Activated naive CD8-positive, alpha-beta T cell treated with anti-CD3 and anti-CD28 coated beads, Interleukin-2, amount 10 ng/mL, durations not matched to agents 7 days and 5 days (primary cell): ENCODE measurements at places on chromosomes 4 and X. TPM values are rescaled to one million over a fixed set of nuclear protein-coding genes. Genes with fewer than 3 reads are reported as not detected.

- no peak for DNase-seq
Measured at GRCh38 chr4:3340700-3341083, 47.9 kb downstream of the RGS12 start.

- no peak for DNase-seq
Measured at GRCh38 chr4:38911257-38911656, 43.7 kb downstream of the FAM114A1 start.

DNA sequence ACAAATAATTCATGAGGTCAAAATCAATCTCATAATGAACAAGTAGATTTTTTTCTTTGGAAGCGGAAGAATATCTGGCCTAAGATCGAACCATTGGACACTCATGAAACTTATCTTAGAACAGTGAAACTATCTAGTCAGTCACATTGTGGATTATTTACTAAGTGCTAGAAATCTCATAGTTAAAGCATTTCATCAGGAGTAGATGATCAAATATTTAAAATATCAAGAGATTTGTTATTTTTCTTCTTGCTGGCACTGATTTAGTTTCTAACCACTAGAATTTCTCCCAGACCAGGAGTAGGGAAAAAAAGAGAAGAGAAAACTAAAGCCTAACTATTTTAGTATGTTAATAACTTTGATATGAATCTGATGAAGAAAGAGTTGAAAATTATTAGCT lies 105.5 kb downstream of the SHROOM3 start:
- no peak for DNase-seq

GRCh38 chr4:183186813-183187212 lies 87.8 kb downstream of the WWC2 start:
- DNase-seq = no peak

GRCh38 chr4:183718876-183719275 lies 59.8 kb downstream of the TRAPPC11 start:
- DNase-seq = no peak

The ABHD18 gene
- total RNA-seq = 23.3 TPM

DNA sequence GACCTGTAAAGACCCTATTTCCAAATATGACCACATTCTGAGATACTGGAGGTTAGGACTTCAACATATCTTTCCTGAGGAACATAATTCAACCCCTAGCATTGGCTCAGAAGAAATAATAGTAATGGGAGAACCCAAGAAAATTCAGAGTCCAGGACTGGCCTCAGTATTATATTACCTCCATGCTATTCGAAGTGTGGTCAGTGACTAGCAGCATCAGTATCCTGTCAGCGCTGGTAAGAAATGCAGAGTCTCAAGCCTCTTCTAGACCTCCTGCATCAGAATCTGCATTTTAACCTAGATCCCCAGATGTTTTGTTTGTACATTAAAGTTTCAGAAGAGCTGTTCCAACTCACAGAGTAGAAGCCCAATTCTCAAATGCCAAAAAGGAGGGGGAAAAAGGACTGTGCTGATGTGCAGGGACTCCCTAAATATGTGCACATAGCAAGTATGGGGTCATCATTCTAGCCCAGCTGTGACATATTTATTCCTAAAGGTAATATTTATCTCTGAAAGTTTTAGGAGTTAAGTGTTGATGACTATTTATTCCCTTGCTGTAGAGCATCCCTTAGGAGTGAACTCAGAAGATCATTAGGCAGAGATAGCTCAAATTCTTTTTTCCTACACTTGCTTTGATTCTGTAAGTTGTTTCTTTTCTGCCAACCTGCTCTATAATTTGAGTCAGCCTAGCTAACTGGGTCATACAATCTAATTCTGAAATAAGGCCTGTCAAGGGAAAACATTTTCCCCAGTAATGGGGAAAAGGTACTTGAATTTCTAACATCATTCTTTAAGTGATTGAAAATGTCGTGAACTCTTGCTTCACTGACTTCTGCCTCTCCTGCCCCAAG lies 361.9 kb downstream of the ARHGAP24 start:
- no peak for DNase-seq

GRCh38 chr4:7625071-7625470 lies 190.3 kb upstream of the PSAPL1 start:
- no peak for DNase-seq

DNA sequence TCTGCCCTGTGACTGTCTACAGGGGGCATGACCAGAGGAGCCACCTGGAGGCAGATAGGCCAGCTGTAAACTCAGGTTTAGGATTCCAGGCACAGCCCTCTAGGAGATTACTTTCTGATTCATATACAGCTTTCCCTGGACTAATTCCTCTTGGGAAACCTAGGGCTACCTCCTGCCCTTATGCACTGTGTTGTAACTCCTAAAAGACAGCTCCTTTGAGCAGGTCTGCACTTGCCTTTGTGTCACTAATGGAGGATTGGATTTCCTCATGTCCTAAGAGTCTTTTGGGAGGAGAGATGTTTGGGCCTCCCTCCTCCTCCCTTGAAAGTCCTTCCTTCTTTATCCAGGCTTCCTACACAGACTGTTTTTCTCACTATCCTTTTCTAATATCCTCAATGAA lies 202.0 kb downstream of the PCDH19 start:
- DNase-seq = no peak

DNA sequence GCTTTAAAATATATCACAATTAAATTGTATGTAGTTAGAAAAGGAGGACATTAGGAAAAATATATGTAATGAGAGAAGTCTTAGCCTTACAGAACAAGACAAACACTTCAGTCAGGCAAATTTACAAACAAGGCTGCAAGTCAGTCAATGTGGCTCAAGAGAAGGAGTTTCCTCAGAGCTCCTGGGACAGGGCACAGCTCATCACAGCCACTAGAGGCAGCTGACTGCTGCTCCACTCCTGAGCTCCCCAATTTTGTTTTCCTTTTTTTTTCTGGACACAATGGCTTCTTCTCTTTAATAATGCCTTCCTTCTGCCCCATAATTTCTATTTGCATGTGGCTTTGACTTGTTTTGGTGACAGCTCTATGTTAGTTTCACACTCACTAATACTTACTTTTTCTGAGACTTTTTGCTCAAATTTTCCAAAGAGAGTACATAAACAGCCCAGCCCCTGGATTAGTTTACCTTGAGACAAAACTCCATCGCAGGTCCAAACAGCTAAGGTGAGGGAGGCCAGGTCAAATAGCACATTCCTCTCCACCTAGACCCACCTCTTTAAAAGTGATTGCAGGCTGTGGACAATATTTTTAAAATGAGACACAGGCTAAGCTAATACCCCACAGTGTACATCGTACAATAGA lies 850.4 kb upstream of the FRG1 start:
- DNase-seq = no peak

DNA sequence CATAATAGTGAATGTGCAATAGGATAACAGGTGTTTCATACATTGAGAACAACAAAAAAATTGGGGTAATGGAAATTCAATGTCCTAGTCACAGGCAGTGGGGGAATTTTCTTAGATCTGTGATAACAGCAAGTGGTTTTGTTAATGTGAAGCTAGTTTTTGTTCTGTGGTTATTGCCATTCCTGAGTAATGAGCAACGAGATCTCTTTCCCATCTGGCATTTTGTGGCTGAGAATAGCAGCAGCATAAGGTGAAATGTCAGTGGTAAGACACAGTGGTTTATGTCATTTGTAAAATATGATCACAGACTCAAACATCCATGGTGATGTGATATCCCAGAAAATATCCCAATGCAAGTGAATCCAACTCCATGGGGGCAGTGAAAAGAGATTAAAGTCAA lies 497.5 kb downstream of the KCNIP4 start:
- DNase-seq = no peak

The NAA11 gene
- not detected for total RNA-seq

DNA sequence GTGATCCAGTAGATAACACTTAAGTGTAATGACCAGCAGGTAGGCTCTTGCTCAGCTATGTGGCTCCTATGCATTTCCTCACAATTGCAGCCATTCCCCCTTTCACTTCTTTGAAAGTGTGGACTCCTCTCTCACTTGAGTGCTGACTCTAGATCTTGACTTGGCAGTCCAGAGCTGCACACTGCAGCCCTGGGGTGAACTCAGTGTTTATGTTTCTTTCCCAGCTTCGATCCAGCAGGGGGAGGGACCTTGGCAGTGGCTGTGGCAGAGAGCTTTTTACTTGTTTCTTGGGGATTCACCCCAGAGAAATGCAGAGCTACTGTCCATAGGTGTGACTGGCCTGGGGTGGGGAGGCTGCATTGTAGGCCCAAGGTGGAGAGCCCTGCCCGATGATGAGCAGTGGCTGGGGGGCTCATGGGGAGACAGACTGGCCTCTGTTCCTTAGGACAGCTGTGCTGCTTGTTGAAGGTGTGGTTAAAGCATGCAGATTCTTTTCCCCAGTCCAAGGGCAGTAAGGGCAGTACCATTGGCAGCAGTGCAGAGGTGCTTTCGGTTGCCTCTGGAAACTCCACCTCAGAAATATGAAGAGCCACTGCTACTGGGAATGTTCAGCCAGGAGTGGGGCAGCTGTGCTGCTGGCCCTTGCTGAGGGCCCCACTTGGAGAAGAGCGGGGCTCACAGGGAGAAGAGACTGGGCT lies 134.7 kb downstream of the SH3BGRL start:
- no peak for DNase-seq

- no peak for DNase-seq
Measured at GRCh38 chr4:139736274-139736660, 70.6 kb downstream of the MGST2 start.

DNA sequence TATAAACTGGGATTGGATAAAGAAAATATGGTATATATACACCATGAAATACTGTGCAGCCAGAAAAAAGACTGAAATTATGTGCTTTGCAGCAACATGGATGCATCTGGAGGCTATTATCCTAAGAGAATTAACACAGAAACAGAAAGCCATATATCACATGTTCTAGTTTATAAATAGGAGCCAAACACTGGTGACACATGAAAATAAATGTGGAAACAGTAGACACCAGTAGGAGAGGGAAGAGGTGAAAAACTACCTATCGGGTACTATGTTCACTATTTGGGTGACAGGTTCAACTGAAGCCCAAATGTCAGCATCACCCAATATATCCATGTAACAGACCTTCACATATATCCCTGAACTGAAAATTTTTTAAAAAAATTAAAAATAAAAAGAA lies 725.1 kb downstream of the C4orf33 start:
- DNase-seq = no peak

GRCh38 chrX:66074920-66075879 lies 35.3 kb upstream of the VSIG4 start:
- peak; percentile 42 for DNase-seq

GRCh38 chrX:9369802-9370291 lies 95.0 kb upstream of the TBL1X start:
- no peak for DNase-seq

GRCh38 chrX:72102760-72103159 lies 29.0 kb downstream of the RTL5 start:
- no peak for DNase-seq

The GRID2 gene
- total RNA-seq = not detected

The SUPT20HL2 gene
- not detected for total RNA-seq

DNA sequence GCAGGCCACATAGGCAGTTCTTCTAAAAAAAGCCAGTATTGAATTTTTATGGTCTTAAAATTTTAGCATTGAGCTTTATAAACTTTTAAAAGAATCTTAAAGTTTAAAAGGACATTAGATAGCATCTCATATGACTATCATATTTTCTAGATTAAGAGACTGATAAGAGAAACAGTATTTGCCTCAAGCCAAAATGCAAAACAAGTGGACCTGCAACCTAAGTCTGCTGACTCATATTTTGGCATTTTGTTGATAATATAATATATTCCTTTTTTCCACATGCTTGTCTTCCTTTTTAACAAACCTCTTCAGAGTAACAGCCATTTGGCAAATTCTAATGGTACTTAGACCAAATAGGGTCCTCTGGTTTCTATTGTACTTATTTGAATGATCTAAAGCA lies 328.5 kb upstream of the GALNTL6 start:
- DNase-seq = no peak

The SLIT2 gene
- total RNA-seq = not detected

DNA sequence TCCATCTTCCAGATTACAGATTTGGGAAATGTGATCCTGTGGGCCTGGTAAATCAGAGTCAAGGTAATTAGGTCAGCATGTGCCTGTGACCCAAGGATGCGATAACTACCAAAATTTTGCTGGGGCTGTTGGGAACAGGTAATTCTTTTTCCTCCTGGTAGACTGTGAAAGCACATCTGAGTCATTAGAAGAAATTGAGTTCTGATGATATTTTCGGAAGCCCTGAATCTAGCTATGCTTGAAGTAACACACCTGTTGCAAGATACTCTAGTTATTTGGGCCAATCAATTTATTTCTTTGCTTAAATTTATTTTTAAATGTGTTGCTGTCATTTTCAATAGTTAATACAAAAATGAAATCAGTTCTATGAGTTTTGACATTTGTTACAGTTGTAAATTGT lies 903.6 kb downstream of the RPA4 start:
- DNase-seq = no peak

- DNase-seq = no peak
Measured at GRCh38 chr4:162959046-162959445, 207.6 kb downstream of the NAF1 start.

DNA sequence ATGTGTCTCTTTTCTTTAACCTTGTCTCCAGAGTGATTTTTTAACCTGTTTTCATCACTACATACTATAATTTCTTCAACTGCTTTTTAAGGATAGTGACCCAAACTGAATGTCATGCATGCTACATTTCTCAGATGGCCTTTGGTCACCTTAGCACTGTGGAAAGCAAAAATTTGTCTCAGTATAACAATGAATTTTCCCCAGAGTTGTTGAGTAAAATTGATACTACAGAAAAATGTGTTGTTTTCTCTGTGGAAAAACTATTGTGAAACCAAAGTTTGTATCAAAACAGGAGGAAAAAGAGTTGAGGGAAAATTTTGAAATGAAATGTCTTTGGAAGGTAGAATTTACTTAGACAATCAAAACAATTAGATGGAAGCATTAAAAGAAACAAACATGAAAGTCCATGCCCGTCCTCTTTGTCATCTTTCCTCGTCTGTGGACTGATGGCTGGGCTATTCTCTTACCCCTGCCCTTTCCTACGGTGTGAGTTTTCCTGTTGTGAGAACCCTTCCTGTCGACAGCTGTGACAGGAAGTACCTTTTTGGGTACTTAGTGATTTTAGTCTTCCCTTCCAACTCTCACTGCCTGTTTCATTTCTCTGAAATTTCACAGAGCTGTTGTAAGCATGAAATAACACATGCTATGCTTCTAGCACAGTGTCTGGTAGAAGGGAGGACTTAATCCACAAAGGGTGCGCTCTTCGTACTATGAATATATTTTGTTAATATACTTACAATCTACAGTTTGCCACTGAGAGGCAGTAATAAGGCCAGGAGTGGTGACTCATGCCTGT lies 50.8 kb downstream of the LRP2BP start:
- DNase-seq = no peak
